EL (cell line): ENCODE measurements at places on chromosomes 5 and 9.

GRCh38 chr5:140822281-140822629 is 842 bp downstream of the PCDHA5 start:
- DNase-seq = no peak

DNA sequence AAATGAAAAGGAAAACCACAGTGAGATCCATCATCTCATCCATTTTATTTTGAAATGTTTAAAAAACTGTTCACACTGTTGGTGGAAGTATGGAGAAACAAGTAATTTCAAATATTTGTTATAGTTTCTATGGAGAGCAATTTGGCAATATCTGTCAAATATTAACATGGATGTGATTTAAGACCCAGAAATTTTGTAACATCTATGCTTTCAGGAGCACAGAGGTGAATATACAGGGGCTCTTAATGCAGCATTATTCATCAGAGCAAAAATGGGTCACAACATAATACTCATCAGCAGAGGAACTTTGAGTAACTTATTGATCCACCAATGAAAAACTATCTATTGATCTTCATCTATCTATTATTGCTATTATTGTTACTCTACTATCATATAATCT is 31.4 kb upstream of the SPATA31C2 start:
- no peak for DNase-seq

GRCh38 chr5:27026801-27027200 is 11.6 kb downstream of the CDH9 start:
- DNase-seq = no peak

DNA sequence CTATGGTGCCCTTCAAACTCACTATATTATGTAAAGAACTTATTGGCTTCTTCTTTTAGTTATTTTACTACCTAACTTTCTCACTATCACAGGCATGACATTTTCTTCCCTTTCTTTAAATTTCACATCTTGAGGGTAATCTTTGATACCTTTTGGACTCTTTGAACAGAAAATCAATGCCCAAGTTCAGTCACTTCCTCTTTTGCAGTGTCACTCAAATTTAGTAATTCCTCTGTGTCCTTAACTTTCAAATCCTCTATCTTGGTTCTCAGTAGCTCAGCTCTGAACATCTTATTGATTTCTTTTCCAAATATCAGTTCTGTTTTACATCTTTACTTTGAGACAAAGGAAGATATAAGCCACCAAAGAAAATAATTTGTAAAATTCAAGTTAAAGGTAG is 25.5 kb downstream of the CNTLN start:
- DNase-seq = no peak

- no peak for DNase-seq
These were observed 44.8 kb downstream of the PAPPA start for GRCh38 chr9:116198344-116198743.
